Activated naive CD8-positive, alpha-beta T cell treated with anti-CD3 and anti-CD28 coated beads, Interleukin-2, amount 10 ng/mL, durations not matched to agents 7 days and 5 days (primary cell): ENCODE measurements at places on chromosomes 7 and 10. TPM values are rescaled to one million over a fixed set of nuclear protein-coding genes. Genes with fewer than 3 reads are reported as not detected.

The SUMF2 gene
- total RNA-seq = 156 TPM

The HECW1 gene
- not detected for total RNA-seq

The ELFN1 gene
- not detected for total RNA-seq

The RNLS gene
- total RNA-seq = 3.5 TPM

The NAT16 gene
- not detected for total RNA-seq

The LRRN3 gene
- total RNA-seq = 193 TPM

The EVX1 gene
- not detected for total RNA-seq

The CHPF2 gene
- total RNA-seq = 44.3 TPM

The TBRG4 gene
- total RNA-seq = 123 TPM

The TMEM236 gene
- 0.11 TPM for total RNA-seq

The MBLAC1 gene
- 4.8 TPM for total RNA-seq

The RBM28 gene
- 42.0 TPM for total RNA-seq

The TMEM213 gene
- total RNA-seq = not detected

The MYH16 gene
- not detected for total RNA-seq

The VTI1A gene
- 45.1 TPM for total RNA-seq

The CPN1 gene
- not detected for total RNA-seq

The ZNF488 gene
- total RNA-seq = not detected

The CYP26C1 gene
- 0.17 TPM for total RNA-seq

The FAM25C gene
- not detected for total RNA-seq

The TFAM gene
- 56.8 TPM for total RNA-seq

The CRHR2 gene
- total RNA-seq = not detected

The CHST12 gene
- total RNA-seq = 51.1 TPM

The TMEM270 gene
- total RNA-seq = not detected

The FOXP2 gene
- not detected for total RNA-seq

The CALHM1 gene
- 0.74 TPM for total RNA-seq

The EIF5AL1 gene
- total RNA-seq = 0.94 TPM

The INMT gene
- total RNA-seq = 0.37 TPM

The ITIH5 gene
- total RNA-seq = not detected

The PFKP gene
- 215 TPM for total RNA-seq

The OPN4 gene
- total RNA-seq = not detected

The TECTB gene
- total RNA-seq = not detected

The PPP1R3C gene
- total RNA-seq = not detected

The CRPPA gene
- 1.1 TPM for total RNA-seq

The SPDYE17 gene
- not detected for total RNA-seq

The ANKRD1 gene
- not detected for total RNA-seq

The SND1 gene
- total RNA-seq = 132 TPM

The OR2A1 gene
- total RNA-seq = 0.06 TPM

The VPS37D gene
- total RNA-seq = 0.45 TPM

The SNX10 gene
- 31.0 TPM for total RNA-seq

The C10orf53 gene
- not detected for total RNA-seq

The CHAT gene
- total RNA-seq = not detected

The SLC25A13 gene
- total RNA-seq = 9.1 TPM

The SHTN1 gene
- 0.61 TPM for total RNA-seq

The CAMK2B gene
- total RNA-seq = not detected

The TIMM23B gene
- 21.1 TPM for total RNA-seq

The TLX1 gene
- not detected for total RNA-seq

The SPDYE1 gene
- total RNA-seq = not detected

The SEMA3D gene
- not detected for total RNA-seq

The AKR1C4 gene
- total RNA-seq = not detected

The SLC37A3 gene
- total RNA-seq = 33.6 TPM

The ELAPOR2 gene
- 4.2 TPM for total RNA-seq
